Right forelimb (tissue), 1 donor: ENCODE measurements at places on chromosomes 2 and 18.

DNA sequence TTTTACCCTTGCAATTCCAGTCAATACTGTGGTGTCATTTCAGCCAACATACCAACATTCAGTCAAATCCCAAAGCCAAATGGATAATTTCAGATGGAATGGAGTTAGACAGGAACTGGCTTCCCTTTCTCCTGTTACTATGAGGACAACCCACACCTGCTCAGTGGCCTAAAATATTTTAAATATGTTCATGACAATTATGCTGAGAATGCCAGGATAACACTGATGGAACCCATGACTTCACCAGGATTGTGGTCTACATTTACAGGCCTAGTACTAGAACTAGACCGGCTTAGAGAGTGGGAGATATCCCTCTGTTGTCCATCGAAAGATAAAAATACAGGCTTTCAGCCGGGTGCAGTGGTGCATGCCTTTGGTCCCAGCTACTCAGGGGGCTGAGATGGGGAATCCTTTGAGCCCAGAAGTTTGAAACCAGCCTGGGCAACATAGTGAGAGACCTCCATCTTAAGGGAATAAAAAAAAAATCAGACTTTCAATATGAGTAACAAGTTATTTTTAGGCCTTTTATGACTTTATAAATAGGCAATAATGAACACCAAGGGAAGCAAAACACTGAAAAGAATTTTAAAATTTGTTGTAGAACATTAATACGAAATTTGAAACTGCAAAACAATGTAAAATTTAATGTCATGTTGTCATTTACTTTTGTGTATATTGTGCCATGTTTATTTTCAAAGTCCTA is 14.2 kb downstream of the GPATCH11 start:
- no peak for DNase-seq

DNA sequence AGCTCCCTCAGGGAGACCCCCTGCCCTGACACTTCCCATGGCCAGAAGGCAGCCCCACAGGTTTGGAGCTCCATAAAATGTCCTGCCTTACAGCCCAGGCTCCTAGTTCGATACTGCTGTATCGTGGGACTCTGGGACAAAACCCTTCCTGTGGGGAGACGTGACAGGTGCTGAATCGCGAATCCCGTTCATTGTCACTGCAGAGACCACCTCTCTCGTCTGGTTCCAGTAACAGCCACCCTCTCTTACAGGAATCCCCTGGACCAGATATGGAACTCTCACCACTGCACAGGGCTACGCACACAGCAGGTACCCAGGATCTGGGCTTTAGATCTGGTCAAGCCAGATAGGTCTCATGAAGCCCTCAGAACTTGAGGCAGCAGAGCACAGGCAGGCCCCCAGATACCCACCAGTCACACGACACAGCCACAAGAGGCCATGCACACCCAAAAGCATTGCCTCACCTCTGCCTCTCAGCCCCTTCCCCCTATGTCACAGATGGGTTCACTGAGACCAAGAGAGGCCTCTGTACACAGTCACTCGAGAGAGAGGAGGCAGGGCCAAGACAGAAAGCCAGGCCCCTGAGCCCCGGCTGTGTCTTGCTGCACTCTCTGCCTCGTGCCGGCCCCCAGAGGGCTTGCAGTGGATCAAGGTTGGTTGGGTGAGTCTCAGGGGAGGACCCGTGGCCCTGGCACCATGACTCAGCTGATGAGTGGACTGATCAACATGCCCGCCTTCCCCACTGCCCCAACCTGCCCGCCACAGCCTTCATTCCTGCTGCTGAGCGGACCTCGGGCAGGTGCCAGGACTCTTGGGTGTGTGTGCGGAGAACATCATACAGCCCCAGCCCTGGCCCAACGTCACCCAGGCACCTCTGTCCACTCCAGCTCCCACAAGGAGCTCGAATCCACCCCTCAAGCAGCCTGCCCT is 7.6 kb downstream of the SDC1 start:
- no peak for DNase-seq

DNA sequence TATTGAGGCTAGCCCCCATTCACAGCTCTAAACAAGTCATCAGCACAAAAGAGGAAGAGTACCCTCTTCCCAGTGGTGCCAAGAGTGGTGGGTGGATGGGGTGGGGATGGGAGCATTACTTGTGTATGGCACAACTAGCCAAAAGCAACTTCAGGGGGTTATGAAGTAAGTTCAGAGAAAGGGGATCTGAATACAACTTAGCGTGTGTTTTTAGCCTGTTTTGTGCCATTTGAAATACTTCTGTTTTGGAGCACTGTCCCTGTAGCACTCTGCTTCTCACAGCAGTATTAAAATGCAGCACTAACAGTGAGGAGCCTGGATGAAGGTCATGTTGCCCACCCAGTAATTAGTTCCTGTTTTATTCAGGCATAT is 113.5 kb downstream of the CRIM1 start:
- DNase-seq: no peak

GRCh38 chr2:15142069-15142689 is 419.0 kb downstream of the NBAS start:
- DNase-seq: no peak

GRCh38 chr18:80171054-80171872 is 62.2 kb downstream of the ADNP2 start:
- DNase-seq: peak; percentile 74

DNA sequence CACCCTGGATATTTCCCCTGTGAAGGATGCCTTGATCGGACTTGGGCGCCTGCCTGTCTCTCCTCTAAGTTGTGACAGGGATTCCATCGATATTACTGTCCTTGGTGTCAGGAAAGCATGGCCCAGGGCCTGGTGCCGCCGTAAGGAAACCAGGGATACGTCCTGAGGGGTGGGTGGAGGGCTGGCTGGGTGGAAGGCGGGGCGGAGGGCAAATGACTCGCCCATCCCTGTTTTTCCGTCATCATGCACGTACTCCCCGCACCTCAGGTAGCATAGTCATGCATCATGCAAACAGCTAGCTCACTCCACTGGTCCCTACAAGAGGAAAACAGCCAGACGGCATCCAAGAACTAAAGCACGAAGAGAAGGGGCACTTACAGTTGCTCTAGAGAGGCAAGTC is 57.1 kb downstream of the PXDN start:
- no peak for DNase-seq

DNA sequence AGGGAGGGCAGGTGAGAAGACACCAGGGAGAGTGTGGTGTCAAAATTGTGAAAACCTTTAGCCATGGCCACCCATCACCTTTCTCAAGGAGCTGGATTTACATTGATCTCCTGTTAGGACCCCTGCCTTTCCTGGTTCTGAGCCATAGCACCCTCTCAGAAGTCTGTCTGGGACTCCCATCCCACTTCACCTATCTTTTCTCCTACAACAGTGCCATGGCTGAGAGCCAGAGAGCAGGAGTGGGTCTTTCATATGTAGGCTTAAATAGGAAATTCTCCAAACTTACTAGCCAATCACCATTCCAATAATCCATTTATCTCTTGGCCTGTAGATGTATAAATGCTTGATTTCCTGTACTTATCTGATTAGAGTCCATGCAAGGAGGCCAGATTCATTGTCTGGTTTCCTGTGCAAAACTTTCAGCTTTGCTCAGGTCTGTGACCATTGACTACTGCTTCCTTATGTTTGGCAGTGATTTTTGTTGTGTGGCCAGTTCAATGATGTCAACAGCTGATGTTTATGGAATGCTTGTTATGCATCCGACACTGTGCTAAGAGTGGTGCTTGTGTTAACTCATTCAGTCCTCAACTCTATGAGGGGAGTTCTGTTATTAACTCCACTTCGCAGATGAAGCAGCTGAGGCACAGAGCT is 57.6 kb upstream of the IGFBP5 start:
- peak; percentile 28 for DNase-seq

- DNase-seq: no peak
Measured at GRCh38 chr2:220106065-220106464, 478.6 kb downstream of the SLC4A3 start.

DNA sequence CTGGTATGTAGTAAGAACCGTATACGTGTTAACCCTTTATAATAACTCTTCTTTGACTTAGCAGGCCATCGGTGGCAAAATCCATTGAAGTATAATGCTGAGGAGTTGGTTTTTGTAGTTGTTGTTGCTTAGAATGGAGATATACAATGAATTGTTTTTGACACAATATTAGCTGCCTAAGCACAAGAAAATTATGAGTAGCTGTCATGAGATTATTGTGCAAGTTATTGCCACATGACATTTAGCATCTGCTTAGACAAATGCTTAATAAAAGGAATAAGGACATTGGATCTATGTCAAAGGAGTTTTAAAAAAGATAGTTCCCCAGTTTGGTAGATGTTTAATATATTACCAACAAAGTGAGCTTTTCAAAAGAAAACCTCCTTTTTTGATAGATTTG is 59.9 kb downstream of the ABCB11 start:
- DNase-seq: no peak

DNA sequence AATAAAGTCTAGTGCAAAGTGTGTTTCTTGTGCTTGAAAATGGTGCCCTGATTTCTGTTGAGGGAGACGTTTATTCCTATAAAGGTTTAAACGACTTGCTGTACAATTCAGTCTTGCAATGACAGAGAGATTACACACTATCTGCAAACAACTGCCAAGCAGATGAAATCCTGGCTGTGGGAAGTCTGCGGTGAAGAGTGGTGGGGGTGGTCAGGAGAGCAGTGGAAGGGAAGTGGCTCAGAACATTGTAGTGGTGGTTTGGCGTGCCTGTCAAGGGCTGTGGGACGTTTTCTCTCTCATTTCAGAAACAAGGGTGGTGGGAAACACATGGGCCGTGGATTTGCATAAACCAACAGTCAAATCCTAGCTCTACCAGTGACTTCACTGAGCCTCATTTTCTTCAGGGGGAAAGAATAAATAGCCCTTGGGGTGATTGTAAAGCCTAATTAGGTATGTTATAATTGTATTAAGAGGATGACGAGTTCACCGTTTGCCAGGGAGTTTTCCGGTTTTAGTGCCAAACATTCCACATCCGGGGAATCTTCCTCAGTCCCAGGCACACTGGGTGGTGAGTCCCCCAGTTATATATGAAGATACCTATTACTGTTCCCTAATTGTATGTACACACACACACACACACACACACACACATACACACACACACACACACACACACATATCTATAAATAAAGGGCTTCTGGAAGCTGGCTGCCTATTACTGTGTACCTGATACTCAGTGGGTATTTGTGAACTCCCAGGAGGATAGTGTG is 115.0 kb downstream of the SPTBN1 start:
- DNase-seq: peak; percentile 65

GRCh38 chr2:132816234-132816633 is 146.2 kb upstream of the LYPD1 start:
- no peak for DNase-seq

- no peak for DNase-seq
Measured at GRCh38 chr2:37224063-37224462, 7.3 kb downstream of the CEBPZ start.

DNA sequence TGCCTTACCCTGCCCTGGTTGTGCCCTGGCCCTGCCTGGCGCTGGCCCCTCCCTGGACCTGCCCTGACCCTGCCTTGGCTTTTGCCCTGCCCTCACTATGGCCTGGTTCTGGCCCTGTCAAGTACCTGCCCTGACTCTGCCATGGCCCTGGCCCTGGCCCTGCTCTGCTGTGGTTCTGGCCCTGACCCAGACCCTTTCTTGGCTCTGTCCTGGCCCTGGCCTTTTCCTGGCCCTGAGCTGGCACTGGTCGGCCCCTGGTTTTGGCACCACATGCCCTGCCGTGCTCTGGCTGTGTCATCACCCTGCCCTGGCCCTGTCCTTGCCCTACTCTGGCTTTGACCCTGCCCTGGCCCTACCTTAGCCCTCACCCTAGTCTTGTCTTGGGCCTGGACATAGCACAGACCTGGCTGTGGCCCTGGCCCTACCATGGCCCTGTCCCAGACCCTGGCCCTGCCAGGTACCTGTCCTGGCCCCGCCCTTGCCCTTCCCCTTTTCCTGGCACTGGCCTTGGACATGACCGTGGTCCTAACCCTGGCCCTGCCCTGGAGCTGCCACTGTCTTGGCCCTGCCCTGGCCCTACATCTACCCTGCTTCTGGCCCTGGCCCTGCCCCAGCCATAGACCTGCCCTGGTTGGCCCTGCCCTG is 4.8 kb upstream of the ANKRD62 start:
- no peak for DNase-seq

GRCh38 chr2:239927424-239927981 is 97.6 kb downstream of the NDUFA10 start:
- DNase-seq: peak; percentile 18

DNA sequence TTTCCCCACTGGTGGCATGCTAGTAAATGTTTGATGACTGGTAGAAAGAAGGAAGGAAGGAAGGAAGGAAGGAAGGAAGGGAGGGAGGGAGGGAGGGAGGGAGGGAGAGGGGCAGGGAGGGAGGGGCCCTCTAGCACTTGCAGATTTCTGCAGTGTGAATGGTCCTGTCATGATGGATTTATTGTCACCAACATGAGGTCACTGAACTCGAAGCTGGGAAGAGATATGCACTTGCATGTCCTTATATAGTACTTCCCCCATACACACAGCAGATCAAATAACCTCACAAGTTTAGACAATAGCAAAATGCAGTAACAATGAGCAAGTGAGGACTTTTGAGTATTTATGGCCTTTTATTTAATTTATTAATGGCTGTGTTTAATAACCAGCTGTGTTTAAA is 44.5 kb upstream of the CXCR4 start:
- DNase-seq: no peak

- DNase-seq: no peak
Measured at GRCh38 chr2:88159955-88160415, 10.2 kb upstream of the THNSL2 start.

DNA sequence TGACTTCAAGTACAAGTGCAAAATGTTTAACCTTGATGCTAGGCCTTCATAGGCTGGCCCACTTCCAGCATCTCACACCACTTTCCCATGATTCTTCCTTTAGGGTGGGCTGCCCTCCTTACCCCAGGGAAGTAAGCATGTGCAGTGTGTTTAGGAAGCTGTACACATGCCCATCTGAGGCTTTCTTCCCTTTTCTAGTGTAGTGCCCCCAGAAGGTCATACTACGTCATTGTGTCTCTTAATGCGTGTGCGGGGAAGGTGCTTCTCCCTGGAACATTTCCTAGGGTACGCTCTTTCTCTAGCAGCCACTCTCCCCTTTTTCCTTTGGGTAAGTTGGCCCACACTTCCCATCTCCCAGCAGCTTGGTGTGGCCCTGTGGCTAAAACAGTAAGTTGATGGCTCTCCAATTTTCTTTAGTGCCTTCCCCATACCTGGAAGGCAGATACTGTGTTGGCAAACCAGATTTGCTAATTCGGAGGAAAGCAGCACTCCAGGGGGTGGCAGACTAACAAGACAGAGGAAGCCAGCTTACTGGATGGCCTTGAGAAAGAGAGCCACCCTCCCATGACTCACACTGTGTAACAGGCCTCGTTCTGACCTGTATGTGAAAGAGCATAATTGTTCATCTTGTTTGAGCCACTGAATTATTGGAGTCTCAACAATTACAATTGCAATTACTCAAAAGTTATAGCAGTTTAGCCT is 1.1 kb upstream of the SULT6B1 start:
- DNase-seq: no peak

GRCh38 chr2:237636578-237636977 is 9.2 kb downstream of the LRRFIP1 start:
- DNase-seq: no peak

- DNase-seq: no peak
Measured at GRCh38 chr18:24051031-24051947, 36.7 kb downstream of the TTC39C start.

- no peak for DNase-seq
Measured at GRCh38 chr2:152134488-152135280, 35.8 kb upstream of the CACNB4 start.

- DNase-seq: no peak
Measured at GRCh38 chr2:99414566-99414965, 75.3 kb downstream of the REV1 start.
